ENCODE measurements at places on chromosomes 13 and 19. TPM values are rescaled to one million over a fixed set of nuclear protein-coding genes. Genes with fewer than 3 reads are reported as not detected.

Gene CAMSAP3
- total RNA-seq: 18.5 TPM

Gene TLE2
- total RNA-seq: 76.6 TPM

Gene DKKL1
- total RNA-seq: 0.57 TPM

Gene GIPR
- total RNA-seq: 3.3 TPM

Gene DACH1
- total RNA-seq: 10.4 TPM

Gene GTF2F1
- total RNA-seq: 61.7 TPM

GRCh38 chr19:46821512-46822409 lies 28.9 kb downstream of the AP2S1 start:
- H3K27me3 ChIP-seq: no peaks in the 10 kb centered on the region
- no peak overlapping the region for H3K27ac ChIP-seq
- H3K36me3 ChIP-seq: no peaks in the 10 kb centered on the region
- H3K4me1 ChIP-seq: no peaks in the 10 kb centered on the region

DNA sequence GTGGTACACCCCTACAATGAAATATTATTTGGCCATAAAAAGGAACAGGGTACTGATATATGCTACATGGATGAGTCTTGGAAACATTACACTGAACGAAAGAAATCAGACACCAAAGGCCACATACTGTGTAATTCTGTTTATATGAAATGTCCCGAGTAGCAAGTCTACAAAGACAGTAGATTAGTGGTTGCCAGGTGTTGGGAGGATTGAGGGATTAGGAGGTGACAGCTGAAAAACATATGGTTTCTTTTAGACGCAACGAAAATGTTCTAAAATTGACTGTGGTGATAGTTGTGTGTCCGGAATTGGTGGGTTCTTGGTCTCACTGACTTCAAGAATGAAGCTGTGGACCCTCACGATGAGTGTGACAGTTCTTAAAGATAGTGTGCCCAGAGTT lies 35.1 kb downstream of the IL17D start:
- no peak overlapping the region for H3K27ac ChIP-seq
- H3K4me3 ChIP-seq: no peak overlapping the region
- H3K36me3 ChIP-seq: no peaks in the 10 kb centered on the region
- H3K27me3 ChIP-seq: no peaks in the 10 kb centered on the region
- H3K4me1 ChIP-seq: no peaks in the 10 kb centered on the region
- no peak for DNase-seq

GRCh38 chr13:95327190-95327589 lies 25.9 kb upstream of the ABCC4 start:
- H3K4me3 ChIP-seq: no peak overlapping the region
- no peaks in the 10 kb centered on the region for H3K27me3 ChIP-seq
- no peak overlapping the region for H3K27ac ChIP-seq
- DNase-seq: no peak

GRCh38 chr19:1715540-1715939 lies 37.8 kb upstream of the ONECUT3 start:
- H3K4me3 ChIP-seq: no peak overlapping the region
- H3K36me3 ChIP-seq: no peaks in the 10 kb centered on the region
- DNase-seq: no peak
- H3K27ac ChIP-seq: no peak overlapping the region
- H3K27me3 ChIP-seq: peaks cover 14% of the 10 kb centered on the region

DNA sequence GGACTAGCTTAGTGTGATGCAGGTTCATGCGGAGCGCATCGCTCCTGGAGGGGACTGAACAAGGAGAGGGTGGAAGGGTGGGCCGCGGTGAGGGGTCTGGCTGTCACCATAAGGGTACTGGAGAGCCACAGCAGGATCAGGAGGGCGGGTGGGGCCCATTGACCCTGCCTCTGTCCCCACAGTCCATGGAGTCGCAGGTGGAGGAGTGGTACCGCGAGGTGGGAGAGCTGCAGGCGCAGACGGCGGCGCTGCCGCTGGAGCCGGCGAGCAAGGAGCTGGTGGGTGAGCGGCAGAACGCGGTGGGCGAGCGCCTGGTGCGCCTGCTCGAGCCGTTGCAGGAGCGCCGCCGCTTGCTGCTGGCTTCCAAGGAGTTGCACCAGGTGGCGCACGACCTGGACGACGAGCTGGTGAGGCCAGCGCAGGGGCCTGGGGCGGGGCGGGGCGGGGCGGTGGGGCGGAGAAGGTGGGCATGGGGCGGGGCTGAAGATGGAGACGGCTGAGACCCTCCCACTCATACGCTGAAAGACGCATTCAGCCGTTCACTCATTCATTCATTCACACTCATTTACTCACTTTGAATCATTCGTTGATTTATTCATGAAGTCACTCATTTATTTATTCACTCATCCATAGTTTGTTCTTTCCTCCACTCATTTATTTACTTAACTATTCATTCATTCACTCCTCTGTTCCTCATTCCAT lies 27.5 kb upstream of the SHKBP1 start:
- no peaks in the 10 kb centered on the region for H3K36me3 ChIP-seq
- no peak overlapping the region for H3K27ac ChIP-seq
- H3K4me3 ChIP-seq: no peak overlapping the region
- peaks cover 6% of the 10 kb centered on the region for H3K27me3 ChIP-seq
- H3K4me1 ChIP-seq: peaks cover 3% of the 10 kb centered on the region

DNA sequence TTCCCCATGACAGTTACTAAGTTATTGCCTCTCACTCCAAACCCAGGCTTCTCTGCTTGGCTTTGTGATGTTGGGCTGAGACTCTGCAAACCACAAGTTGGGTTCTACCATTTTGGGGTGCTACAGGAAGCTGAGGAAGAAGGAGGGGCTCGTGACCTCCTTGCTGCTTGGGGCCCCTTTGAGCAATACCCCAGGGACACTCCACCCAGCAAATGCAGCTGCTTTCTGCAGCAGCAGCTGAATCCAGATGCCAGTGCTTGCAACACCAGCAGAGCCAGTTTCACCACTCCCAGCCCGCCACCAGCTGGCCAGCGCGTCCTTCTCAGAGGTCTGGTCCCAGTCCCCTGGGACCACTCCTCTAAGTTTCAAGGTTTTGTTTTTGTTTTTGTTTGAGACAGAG lies 22.0 kb upstream of the UBAC2 start:
- no peak for DNase-seq
- H3K27ac ChIP-seq: no peak overlapping the region
- no peak overlapping the region for H3K4me3 ChIP-seq
- no peaks in the 10 kb centered on the region for H3K4me1 ChIP-seq

- no peaks in the 10 kb centered on the region for H3K27me3 ChIP-seq
- no peak overlapping the region for H3K4me3 ChIP-seq
- peaks cover 2% of the 10 kb centered on the region for H3K36me3 ChIP-seq
- DNase-seq: no peak
These were observed 2.2 kb upstream of the SERTAD3 start for GRCh38 chr19:40446263-40446784.

DNA sequence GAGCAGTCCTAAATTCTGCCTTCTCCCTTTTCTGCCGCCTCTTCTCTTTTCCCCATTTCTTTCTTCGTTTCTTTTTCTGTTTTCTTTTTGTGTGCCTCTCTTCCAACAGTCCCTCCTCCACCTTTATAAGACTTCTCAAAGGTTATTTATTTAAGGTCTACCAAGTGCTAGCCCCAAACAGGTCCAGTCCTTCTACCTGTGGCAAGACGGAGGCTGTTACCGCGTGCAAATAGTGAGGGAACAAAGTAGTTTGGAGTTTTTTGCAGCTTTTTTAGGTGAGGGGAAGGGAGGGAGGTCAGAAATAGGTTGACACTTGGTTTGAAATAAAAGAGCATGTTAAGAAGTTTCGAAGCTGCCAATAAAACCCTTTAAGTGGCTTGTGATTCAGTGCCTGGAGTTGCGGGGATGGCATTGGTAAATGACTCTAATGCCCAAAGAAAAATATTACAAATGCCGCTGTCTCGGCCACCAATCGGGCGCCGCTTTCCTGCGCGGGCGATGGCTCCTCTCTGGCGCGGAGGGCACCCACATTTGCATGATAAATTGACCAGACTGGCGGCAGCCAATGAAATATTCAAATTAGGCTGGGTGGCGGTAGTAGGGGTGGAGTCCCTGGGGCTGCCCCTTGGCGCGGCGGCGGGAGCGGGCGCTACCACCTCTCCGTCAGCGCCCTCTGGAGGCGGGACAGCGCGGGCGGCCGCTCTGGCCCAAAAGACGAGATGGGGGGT lies 7.5 kb upstream of the TSHZ3 start:
- H3K27ac ChIP-seq: no peak overlapping the region
- no peaks in the 10 kb centered on the region for H3K4me1 ChIP-seq
- H3K27me3 ChIP-seq: peaks cover 61% of the 10 kb centered on the region

GRCh38 chr13:113898391-113898790 lies 34.5 kb upstream of the GAS6 start:
- no peak overlapping the region for H3K4me3 ChIP-seq
- no peaks in the 10 kb centered on the region for H3K36me3 ChIP-seq
- H3K27me3 ChIP-seq: no peaks in the 10 kb centered on the region

DNA sequence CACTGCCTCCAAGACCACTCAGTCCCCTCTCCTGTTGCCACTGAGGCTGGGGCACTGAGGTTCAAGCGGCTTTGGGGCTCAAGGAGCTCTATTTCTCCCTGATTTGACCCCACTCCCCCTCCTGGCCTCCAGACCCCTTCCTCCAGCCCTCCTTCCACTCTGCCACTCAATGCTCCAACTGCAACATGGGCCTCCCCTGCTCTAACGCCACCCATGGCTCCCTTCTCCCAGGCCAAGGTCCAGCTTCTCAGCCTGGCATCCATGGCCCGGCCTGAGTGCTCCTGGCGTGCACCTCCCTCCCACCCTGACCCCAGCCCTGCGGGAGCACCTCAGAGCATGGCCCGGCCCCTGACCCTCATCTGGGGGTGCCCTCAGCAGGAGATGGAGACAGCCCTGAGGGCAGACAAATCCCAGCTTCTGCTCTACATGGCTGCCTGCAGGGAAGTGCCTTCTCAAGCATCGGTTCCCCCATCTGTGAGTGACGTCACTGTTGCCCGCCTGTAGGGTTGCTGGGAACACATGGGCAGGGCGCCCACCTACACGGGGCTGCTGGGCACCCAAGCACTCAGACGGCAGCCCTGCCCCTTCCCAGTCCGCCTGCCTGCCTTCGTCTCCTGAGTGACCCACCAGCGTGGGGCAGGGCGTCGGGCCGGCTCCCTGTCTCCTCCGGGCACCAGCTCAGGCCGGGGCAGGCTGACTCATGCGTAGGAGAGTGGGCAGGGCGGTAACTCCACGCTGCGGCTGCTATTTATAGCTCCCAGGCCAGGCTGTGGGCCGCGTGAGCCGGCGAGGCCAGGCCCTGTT lies 1.6 kb upstream of the DIRAS1 start:
- no peak overlapping the region for H3K4me3 ChIP-seq
- peaks cover 3% of the 10 kb centered on the region for H3K27me3 ChIP-seq
- H3K4me1 ChIP-seq: no peaks in the 10 kb centered on the region

- no peak for DNase-seq
- no peak overlapping the region for H3K4me3 ChIP-seq
- H3K27me3 ChIP-seq: no peaks in the 10 kb centered on the region
- H3K36me3 ChIP-seq: no peaks in the 10 kb centered on the region
- H3K4me1 ChIP-seq: no peaks in the 10 kb centered on the region
These were observed 33.2 kb upstream of the PEPD start for GRCh38 chr19:33554821-33555220.
